ENCODE measurements at places on chromosomes 1 and 21.
A peak's percentile ranks its signal among the peaks of the same experiment; 100 is the strongest.

DNA sequence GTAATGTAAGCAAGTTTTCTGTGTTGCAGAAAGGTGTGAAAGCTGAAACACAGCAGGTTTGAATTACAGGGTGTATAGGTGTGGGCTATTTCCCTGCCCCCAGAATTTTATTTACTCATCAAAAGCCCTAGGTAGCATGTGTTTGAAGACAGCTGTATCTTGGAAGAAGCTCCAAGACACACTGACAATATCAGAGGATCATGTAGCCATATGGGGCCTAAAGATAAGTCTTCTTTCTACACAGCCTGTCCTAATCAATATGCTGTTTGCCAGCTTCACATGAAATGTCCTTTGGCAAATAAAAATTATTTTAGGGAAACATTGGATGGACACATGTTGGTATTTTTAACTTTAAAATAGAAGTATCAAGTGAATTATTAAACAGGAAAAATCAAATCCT lies 17.5 kb upstream of the SUCO start:
- DNase-seq: no peak

DNA sequence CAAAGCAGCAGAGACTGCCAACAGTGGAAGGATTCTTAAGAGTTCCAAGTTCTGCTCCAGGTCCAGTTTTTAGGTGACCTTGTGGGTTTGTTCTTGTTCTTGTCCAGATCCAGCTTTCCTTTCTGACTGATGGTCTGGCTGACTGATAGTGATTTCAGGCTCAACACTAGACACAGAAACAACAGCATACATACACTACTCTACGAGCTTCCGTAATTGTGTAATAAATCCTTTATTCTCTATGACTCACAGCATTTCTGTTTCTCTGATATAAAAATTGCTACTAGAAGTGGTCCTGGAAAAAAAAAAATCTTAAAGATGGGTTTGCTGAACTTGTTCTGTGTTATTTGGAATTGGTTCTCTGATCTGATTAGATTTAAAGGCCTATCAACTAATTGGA lies 62.2 kb upstream of the PTCH2 start:
- no peak for DNase-seq

- no peak for DNase-seq
Observed at GRCh38 chr21:42156690-42157605, 62.0 kb upstream of the ABCG1 start.

- peak; percentile 59 for DNase-seq
Observed at GRCh38 chr1:44318097-44319088, 36.7 kb downstream of the ERI3 start.

GRCh38 chr1:218395916-218396315 lies 50.8 kb downstream of the TGFB2 start:
- DNase-seq: no peak

- DNase-seq: no peak
Observed at GRCh38 chr1:84619383-84620102, 45.3 kb upstream of the CTBS start.

DNA sequence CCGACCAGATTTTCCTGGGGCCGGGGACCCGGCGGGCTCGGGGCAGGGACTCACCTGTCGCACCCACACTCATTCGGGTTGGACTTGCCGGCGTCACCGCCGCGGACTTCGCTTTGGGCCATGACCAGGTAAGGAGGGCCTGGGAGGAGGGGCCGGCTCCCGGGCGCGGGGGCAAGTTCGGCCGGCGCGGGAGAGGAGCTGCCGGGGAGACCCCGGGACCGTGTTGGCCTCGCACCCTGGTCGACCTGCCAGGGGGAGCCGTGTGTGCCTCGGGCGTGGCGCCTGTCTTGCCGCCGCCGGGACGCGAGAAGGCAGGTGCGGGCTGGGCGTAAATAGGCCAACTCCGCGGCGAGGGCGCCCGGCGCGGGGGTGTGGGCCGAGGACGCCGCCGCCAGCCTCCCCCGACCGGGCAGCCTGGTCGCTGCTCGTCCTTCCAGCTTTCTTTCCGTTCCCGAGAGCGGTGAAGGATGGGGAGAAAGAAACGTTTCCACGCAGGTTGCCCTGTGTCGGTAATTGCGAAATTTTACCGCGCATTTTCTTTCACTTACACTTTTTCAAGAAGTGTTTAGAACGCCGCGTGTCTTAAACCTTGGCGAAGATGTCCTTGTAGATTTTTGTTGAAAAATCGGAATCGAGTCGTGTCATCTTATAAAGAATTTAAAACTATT lies 558 bp downstream of the USP1 start:
- no peak for DNase-seq

- DNase-seq: no peak
Observed at GRCh38 chr1:112536561-112536960, 27.8 kb downstream of the WNT2B start.

GRCh38 chr1:235972311-235972689 lies 92.6 kb downstream of the NID1 start:
- no peak for DNase-seq

DNA sequence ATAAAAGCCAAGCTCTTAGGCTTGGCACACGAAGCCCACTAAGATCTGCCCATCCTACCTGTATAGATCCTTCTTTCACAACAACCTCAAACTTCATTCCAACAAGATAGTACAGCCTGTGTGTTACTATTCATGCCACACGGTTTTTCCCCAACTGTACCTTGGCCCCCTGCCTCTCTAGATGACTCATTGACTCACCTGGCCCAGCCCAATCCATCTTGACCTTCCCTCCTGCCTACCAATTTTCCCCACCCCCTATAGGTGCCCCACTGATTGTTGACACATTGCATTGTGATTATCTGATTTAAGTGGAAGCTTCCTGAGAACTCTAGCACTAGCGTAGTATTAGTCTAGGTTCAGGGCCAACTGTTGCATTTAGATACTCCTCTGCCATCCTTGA lies 2.0 kb upstream of the CD101 start:
- no peak for DNase-seq

- no peak for DNase-seq
Observed at GRCh38 chr1:213940947-213941346, 46.8 kb upstream of the PROX1 start.

All from naive thymus-derived CD8-positive, alpha-beta T cell (primary cell).